Immature natural killer cell (primary cell): ENCODE measurements at places on chromosomes 12 and 14.

DNA sequence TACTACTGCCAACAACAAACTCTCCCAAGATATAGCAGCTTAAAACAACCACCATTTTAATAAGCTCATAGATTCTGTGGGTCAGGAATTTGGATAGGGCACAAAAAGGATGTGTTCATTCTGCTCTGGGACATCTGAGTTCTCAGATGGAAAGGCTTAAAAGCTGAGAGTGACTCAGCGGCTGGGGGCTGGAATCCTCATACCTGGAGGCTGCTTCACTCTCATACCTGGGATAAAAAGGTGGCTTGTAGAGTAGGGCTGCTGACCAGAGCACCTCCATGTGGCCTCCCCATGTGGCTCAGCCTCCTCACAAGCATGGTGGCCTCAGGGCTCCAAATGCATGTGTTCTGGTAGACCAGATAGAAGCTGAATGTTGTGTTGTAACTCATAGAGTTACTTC is 20.2 kb upstream of the PELI2 start:
- H3K4me1 ChIP-seq: no peaks in the 10 kb centered on the region
- H3K36me3 ChIP-seq: no peaks in the 10 kb centered on the region
- H3K4me3 ChIP-seq: no peak overlapping the region
- H3K27ac ChIP-seq: no peak overlapping the region
- peaks cover 11% of the 10 kb centered on the region for H3K27me3 ChIP-seq
- DNase-seq: no peak

GRCh38 chr14:104116756-104117340 is 21.5 kb upstream of the KIF26A start:
- peaks cover 8% of the 10 kb centered on the region for H3K27me3 ChIP-seq
- no peak overlapping the region for H3K27ac ChIP-seq
- H3K36me3 ChIP-seq: no peaks in the 10 kb centered on the region
- no peak for DNase-seq
- H3K4me3 ChIP-seq: no peak overlapping the region
- no peaks in the 10 kb centered on the region for H3K4me1 ChIP-seq

DNA sequence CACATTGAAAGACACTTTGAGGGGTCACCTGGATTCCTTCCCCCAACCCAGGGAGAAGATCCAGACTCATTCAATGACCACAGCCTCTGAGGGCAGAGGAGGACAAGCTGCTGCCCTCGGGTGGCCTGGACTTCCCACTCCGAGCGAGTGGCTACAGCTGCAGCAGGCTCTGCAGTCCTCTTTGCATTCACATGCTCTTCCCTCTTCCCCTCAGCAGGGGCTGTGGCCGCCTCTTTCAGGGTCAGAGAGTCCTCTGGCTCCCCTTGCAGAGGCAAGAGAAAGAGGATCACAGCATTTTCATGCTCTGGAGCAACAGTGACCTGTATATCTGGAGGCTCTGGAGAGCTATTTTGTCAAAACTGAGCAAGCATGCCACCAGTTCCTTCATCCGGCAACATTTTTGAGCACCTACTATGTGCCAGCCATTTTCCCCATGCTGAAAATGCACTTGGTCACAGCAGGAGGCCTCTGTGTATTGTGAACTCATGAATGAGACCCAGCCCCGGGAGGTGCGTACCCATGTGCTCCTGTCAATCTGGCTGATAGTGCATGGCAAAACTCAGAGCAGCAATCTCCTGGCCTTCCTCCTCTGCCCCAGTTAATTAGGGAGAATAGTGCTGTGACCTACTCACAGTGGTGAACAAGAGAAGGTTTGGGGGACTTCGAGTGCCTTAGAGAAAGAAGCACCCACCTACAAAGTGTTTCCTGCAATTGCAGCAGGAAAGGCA is 42.9 kb upstream of the KCNA5 start:
- H3K4me1 ChIP-seq: no peaks in the 10 kb centered on the region
- no peaks in the 10 kb centered on the region for H3K36me3 ChIP-seq
- H3K4me3 ChIP-seq: no peak overlapping the region
- no peak for DNase-seq
- H3K27me3 ChIP-seq: peaks cover 3% of the 10 kb centered on the region

- DNase-seq: no peak
- H3K27me3 ChIP-seq: peaks cover 12% of the 10 kb centered on the region
- no peaks in the 10 kb centered on the region for H3K36me3 ChIP-seq
- peaks cover 45% of the 10 kb centered on the region for H3K4me1 ChIP-seq
- peak overlapping the region; percentile 3 for H3K27ac ChIP-seq
These were observed 1316.3 kb downstream of the TMEM121 start for GRCh38 chr14:106842687-106843086.

DNA sequence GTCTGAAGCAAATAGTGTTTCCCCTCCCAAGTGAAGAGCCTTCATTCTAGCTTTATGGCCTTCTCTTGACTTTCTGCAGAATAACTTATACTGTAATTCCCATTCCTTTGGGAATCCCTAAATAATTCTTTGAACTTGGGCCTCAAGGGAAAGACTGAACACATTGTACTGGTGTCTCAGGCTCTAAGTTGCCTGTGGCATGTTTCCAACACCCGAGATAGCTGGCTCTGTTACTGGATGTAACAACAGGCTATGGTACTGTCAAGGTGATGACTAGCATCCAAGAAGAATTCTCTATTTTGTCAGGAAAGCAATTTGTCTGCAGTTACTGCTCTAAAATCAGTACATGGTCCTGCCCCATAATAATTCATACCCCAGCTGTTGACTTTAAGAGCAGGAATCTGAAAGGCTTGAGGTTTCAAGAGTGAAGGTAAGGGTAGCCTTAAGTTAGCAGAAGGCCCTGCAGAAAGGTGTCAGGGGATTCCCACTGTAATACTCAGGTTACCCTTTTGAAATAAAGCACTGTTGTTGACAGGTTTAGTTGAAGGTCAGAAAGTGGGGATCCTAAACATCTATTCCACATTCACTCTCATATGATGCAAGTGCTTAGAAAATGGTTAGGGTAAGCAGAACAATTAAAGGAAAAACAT is 5.2 kb downstream of the GPX2 start:
- DNase-seq: no peak
- H3K36me3 ChIP-seq: peaks cover 33% of the 10 kb centered on the region
- no peak overlapping the region for H3K4me3 ChIP-seq

DNA sequence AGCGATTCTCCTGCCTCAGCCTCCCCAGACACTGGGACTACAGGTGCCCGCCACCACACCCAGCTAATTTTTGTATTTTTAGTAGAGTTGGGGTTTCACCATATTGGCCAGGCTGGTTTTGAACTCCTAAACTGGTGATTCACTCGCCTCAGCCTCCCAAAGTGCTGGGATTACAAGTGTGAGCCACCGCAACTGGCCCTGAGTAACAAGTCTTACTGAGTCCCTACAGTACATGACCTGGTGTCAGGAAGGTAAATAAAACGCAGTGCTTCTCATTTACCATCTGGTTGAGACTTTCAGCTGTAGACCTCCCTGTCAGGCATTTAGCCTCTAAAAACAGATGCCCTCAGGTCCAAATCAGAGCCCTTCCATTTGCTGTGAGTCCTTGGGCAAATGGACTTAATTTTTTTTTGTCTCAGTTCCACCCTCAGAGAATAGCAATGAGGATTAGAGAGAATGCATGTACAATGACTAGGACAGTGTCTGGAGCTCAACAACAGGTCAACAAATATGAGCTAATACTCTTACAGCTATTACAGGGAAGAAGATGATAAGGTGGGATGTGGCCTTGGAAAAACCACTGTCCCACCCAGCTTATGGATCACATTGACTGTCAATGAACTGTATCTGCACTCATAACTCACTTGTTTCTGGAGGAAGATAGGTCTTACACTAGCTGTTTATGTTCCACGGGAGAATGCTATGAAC is 70.5 kb downstream of the PHLDA1 start:
- no peak overlapping the region for H3K4me3 ChIP-seq
- H3K27me3 ChIP-seq: peaks cover 3% of the 10 kb centered on the region
- no peak overlapping the region for H3K27ac ChIP-seq

DNA sequence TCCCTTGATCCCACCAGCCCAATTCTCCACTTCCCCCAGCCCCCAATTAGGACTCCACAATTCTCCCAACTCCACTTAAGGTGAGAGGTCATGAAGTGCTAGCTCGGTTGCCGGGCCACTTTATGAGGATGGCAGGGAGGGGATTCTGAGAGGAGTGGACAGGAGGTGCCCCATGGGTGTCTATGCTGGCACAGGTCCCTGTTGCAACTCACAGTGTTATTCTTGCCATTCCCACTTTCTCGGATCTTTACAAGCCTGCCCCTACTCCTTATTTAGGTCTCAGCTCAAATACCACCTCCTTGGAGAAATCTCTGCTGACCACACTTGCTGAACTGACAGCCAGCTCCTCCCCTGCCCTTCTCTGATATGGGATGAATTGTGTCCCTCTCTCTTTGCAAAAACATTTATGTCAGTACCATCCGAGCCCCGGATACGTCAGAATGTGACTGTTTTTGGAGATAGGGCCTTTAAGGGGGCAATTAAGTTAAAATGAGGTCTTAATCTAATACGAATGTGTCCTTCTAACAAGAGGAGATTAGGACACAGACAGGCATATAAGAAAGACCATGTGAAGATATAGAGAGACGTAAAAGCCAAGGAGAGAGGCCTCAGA is 4.2 kb upstream of the LGALS3 start:
- H3K36me3 ChIP-seq: no peaks in the 10 kb centered on the region
- peaks cover 59% of the 10 kb centered on the region for H3K4me1 ChIP-seq
- H3K4me3 ChIP-seq: peak overlapping the region; percentile 75
- H3K27ac ChIP-seq: peak overlapping the region; percentile 56
- peaks cover 3% of the 10 kb centered on the region for H3K27me3 ChIP-seq
- DNase-seq: no peak

- no peak overlapping the region for H3K27ac ChIP-seq
These were observed 58.3 kb downstream of the CEP83 start for GRCh38 chr12:94401326-94401725.

DNA sequence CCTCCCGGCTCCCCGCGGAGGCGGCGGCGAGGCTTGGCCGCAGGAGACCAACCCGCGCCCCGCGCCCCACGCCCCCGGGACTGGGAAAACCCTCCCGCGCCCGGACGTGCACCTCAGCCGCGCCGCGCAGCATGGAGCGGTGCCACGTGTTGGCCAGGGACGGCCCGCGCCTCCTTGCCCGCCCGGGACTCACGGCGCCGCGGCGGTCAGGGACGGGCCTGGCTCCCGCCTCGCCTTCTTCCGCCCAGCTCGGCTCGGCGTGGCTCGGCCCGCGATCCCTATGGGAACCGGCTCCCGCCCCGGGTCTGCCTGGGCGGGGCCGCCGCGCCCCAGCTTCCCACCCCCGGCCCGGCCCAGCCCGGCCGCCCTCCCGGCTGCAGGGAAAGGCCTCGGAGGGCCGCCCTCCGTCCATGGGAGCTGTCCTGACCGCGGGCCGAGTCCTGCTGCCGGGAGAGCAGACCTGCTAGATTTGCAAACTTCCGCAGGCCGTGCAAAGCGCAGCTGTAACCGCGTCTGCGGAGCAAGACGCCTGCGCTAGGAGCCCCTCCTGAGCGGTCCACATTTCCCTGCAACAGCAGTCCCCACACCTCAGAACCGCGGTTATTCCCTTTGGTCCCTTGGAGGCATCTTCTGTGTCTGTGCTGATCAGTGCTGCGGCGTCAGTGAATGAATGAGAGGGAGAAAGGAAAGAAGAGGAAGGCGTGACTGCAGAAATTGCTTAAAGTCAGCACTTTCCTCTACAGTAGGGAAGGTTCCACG is at the start of gene CDKL1:
Gene CDKL1 (minus strand): TSS at position 251 of the 759 bp plus-strand sequence. CDS start 1,013 bp downstream, outside the sequence.
- H3K27me3 ChIP-seq: peaks cover 7% of the 10 kb centered on the region
- peak within 1 kb of the TSS; percentile 55 for H3K27ac ChIP-seq

DNA sequence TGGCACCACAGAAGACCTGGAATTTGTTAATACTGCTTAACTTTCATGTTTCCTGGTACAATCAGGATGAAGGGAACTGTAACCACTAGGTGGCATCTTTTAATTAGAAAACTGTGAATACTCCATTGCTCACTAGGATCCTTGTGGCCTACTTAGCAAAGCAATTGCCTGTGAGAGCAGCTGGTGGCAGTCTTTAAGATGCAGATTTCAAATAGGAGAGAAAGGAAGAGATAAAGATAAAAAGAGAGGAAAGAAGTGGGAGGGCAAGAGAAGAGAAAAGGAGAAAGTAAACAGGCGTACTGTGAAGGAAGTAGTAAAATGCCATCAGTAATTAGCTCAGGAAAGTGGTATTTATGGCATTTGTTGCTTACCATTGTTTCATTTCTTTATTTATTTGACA is 114.5 kb downstream of the RAD51B start:
- peak; percentile 44 for DNase-seq
- H3K36me3 ChIP-seq: peaks cover 5% of the 10 kb centered on the region
- H3K27me3 ChIP-seq: peaks cover 2% of the 10 kb centered on the region

GRCh38 chr12:15532364-15532977 is 210.2 kb downstream of the PTPRO start:
- H3K4me1 ChIP-seq: no peaks in the 10 kb centered on the region
- H3K36me3 ChIP-seq: no peaks in the 10 kb centered on the region
- peaks cover 8% of the 10 kb centered on the region for H3K27me3 ChIP-seq
- no peak for DNase-seq
- no peak overlapping the region for H3K4me3 ChIP-seq
- H3K27ac ChIP-seq: no peak overlapping the region

DNA sequence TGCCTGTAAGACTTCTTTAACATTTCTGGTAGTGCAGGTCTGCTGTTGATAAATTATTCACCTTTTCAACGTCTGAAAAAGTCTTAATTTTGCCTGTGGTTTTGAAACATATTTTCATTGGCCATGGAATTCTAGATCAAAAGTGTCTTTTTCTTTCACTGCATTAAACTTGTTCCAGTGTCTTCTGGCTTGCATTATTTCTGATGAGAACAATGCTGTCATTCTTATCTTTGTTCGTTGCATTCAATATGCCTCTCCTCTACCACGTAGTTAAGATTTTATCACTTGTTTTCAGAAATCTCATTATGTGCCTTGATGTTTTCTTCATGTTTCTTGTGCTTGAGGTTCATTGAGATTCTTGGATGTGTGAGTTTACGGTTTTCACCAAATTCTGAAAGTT is 13.4 kb upstream of the KIF26A start:
- no peaks in the 10 kb centered on the region for H3K4me1 ChIP-seq
- DNase-seq: no peak
- H3K36me3 ChIP-seq: peaks cover 7% of the 10 kb centered on the region
- H3K27ac ChIP-seq: no peak overlapping the region
- peaks cover 21% of the 10 kb centered on the region for H3K27me3 ChIP-seq

DNA sequence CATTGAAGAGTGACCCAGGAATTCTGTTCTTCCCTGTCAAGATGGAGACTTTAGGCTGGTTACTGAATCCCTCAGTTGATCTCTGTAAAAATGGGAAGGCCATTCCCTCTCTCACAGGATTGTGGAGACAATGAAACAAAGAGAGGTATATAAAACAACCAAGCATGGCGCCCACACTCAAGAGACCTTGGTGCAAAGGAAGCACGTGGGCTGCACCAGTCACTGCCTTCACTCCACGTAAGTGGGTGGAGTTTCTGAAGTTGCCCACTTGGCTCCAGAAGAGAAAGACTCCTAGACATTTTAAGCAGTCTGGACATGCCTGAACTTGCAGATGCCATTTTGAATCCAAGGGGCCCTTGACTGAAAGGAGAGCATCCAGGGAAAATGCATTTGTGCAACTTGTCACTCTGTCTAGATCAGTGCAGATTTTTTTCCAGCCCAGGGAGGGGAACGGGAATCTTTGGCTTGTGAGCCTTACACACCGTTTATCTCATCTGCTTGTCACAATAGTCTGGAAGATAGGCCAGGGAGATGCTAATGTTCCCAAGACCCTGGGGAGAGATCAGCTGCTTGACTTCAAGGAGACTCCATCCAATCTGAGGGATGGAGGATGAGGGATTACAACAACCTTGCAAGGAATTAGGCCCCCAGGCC is 96.9 kb upstream of the TBX3 start:
- H3K27me3 ChIP-seq: no peaks in the 10 kb centered on the region
- no peak for DNase-seq
- no peaks in the 10 kb centered on the region for H3K36me3 ChIP-seq
- H3K27ac ChIP-seq: no peak overlapping the region

- H3K4me1 ChIP-seq: peaks cover 7% of the 10 kb centered on the region
- no peak overlapping the region for H3K27ac ChIP-seq
- no peak for DNase-seq
These were observed 89.8 kb downstream of the WSCD2 start for GRCh38 chr12:108218921-108219320.

- DNase-seq: no peak
- peaks cover 6% of the 10 kb centered on the region for H3K27me3 ChIP-seq
- H3K27ac ChIP-seq: no peak overlapping the region
These were observed 19.8 kb downstream of the ZBTB42 start for GRCh38 chr14:104820669-104821228.
